Activated T-cell treated with anti-CD3 and anti-CD28 coated beads, Interleukin-2, amount 50 U/mL, for 4 hours (primary cell): ENCODE measurements at places on chromosomes 6 and 20.

DNA sequence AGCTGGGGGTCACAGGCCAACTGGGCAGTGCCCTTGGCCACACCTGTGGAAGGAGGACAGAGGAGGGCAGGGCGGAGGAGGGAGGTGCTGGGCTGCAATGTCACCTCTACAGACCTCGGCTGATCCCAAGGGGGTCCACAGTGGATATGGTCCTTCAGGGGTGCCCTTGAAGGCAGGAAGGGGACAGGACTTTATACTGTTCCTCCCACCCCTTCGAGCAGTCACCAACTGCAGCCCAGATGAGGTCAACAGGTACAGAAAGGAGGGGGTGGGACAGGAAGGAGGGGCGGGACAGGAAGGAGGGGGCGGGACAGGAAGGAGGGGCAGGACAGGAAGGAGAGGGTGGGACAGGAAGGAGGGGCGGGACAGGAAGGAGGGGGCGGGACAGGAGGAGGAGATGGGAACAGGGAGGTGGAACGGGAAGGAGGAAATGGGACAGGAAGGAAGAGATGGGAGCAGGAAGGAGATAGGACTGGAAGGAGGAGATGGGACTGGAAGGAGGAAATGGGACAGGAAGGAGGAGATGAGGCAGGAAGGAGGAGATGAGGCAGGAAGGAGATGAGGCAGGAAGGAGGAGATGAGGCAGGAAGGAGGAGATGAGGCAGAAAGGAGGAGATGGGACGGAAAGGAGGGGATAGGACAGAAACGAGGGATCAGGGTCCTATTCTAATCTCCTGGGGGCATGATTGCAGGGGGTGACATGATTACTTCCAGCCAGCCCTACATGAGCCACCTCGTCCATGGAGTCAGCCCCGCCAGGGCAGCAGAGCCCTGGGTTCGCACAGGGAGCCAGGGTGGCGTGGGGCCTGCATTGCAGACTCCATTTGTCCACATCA, 19.4 kb upstream of the MRGBP start:
- DNase-seq, result peak; percentile 48

DNA sequence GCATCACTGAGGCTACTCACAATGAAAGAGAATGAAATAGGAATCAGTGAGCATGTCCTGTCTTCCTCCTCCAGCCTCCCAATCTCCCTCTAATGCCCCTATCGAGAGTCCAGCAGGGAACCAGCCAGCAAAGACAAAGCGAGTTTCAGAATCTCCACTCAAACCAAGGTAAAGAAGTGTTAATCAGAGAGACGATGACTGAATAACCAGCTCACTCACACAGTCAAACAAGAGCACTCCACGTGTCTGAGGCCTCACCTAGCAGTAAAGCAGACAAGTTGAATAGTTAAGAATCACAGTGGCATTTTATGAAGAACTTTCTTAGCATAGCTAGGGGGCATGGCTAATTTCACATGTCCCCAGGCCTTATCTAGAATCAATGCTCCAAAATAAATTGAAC, 3.3 kb upstream of the TREM1 start:
- DNase-seq, result no peak

- no peak for DNase-seq
Observed at GRCh38 chr6:106702046-106702445, 72.7 kb downstream of the QRSL1 start.

DNA sequence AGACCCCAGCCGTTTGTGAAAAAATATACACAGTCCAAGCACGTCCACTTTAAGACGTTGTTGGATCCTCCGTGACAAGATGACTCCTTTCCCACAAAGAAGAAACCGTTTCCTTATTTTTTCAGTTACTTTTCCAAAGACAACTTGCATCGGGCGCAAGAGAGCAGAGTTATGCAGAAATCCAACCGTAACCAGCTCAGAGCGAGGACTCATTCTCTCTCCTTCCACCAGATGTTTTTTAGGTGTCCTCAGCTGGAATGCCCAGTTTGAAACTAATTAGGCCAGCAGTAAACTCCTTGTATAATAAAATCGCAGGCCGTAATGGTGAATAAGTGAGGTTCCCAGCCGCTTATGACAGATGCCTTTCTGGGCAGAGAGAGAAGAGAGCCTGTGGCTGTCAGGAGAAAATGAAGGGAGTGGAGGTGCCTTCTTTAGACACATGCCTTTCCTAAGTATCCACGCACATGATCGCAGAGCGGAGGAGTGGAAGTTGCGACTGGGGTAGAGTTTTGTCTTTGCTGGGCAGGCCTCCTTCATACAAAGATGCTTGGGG, 2.8 kb downstream of the EYA2 start:
- DNase-seq, result no peak

GRCh38 chr6:102774326-102774725, 1380.8 kb downstream of the GRIK2 start:
- no peak for DNase-seq

GRCh38 chr6:15674690-15675386, 12.0 kb upstream of the DTNBP1 start:
- no peak for DNase-seq

DNA sequence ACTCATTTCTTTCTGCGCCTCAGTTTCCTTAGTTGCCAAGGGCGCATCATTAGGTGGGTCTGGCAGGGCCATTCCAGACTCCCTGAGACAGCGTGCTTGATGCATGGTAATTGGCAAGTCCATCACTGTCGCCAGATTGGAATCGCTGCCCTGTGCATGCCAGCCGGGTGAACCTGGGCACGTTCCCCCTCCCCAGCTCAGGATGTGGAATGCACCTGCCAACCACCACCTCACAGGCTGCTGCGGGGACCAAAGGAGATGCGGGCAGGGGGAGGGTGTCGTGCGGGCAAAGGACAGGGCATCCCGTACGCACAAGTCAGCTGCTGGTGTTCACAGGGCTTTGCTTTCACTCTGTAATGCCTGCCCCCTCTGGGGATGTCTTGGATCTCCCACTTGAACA, 36.4 kb upstream of the PMEPA1 start:
- no peak for DNase-seq

- no peak for DNase-seq
Observed at GRCh38 chr6:142940487-142940886, 4.5 kb downstream of the HIVEP2 start.

- no peak for DNase-seq
Observed at GRCh38 chr20:35468671-35469334, 13.4 kb downstream of the CEP250 start.
